ENCODE measurements at places on chromosomes 5 and 9. TPM values are rescaled to one million over a fixed set of nuclear protein-coding genes. Genes with fewer than 3 reads are reported as not detected.

Gene PCDHGA8
- not detected for polyA plus RNA-seq

Gene ADGRD2
- polyA plus RNA-seq = not detected

Gene PLGRKT
- 81.7 TPM for polyA plus RNA-seq

Gene PHF24
- polyA plus RNA-seq = 0.60 TPM

Gene HSPB3
- polyA plus RNA-seq = 0.23 TPM

Gene CEL
- polyA plus RNA-seq = 1.0 TPM

Gene CCL27
- polyA plus RNA-seq = 0.63 TPM
